ENCODE measurements at places on chromosomes 3 and 15. TPM values are rescaled to one million over a fixed set of nuclear protein-coding genes. Genes with fewer than 3 reads are reported as not detected.

GPR156 gene
- 0.51 TPM for total RNA-seq

GRCh38 chr15:25372298-25372697 is 66.5 kb downstream of the UBE3A start:
- no peak for DNase-seq

GRCh38 chr3:89954137-89954536 is 846.7 kb downstream of the EPHA3 start:
- DNase-seq: no peak

DNA sequence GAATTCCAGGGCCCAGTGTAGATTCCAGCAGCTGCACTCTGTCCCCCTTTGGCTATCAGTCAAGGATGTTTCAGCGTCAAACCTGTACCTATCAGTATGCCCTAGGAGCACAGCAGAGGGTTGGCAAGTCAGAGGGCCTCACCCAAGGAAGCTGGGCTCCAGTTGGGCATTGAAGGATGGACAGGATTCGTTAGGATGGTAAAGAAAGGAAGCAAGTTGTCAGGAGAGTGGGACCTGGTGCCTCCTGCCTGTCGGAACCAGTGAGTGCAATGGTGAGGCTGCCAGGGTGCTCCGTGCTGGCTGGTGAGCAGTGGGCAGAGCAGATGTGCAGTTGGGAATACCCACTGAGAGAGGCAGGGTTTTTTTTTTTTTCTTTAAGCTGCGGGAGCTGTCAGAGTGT is 157.2 kb downstream of the CHDH start:
- DNase-seq: no peak

CRABP1 gene
- not detected for total RNA-seq

DNA sequence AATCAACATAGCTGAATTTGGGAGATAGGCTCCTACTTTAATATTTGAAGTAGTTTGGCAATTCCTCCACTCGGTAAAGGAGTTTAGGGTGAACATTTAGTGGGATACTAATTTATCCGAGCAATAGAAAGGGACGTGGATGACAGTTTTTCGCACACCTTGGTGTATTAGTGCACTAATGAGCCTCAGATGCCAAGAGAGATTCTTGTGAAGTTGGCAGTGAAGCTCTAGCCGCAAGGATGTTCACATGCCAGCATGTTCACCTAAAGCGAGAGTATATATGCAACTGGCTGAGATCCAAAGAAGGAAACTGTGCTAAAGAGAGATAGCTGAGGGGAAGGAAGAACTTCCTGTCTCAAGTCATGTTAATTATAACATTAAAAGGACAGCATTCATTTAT is 58.5 kb downstream of the TGFBR2 start:
- DNase-seq: no peak

AGBL1 gene
- not detected for total RNA-seq

DNA sequence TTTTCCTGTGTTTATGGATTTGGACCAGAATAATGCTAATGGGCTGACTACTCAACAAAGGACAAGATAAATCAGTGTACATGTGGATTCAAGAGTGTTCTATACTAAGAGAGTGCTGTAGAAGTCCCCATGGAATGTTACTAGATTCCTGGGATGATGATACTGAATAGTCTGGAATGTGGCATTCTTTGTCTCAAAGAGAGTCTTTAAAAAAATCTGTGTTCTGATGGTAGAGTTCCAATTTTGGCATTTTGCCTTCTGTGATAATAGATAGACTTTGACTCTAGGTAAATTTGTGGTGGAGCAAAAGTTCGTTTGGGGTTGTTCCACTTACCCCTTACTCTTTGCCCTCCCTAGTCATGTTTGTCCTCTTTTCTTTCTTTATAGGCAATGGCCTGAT is 43.7 kb downstream of the NMD3 start:
- no peak for DNase-seq

SERPINI1 gene
- 5.4 TPM for total RNA-seq

SCAMP5 gene
- total RNA-seq: 19.5 TPM

DNA sequence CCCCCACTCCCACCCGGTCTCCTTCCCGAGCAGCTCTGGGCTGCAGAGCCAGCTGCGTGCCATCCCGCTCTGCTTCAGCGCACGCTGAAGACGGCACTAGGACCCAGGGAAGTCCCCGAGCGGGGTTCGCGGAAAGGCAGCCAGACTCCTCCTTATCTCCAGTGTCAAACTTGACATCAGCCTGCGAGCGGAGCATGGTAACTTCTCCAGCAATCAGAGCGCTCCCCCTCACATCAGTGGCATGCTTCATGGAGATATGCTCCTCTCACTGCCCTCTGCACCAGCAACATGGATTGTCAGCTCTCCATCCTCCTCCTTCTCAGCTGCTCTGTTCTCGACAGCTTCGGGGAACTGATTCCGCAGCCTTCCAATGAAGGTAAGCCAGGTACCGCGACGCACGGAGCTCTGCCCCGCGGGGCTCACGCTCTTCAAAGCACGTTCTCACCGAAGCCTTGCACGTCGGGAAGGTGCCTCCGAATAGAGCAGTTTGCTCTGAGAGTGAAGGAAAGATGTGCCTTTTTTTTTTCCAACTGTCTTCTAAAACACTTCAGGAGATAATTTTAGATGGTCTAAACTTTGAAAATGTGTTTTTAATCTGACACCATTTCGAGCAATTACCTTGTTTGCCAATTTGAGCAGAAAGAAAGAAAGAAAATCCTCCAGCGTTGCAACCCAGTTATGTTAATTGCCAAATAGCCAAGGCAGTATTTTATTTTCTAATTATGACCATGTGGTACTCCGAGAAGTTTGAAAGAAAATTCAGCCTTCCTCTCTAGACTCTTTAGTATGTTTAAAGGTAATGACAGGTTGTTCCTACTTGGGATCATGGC is at the start of gene EPHA3:
TSS of gene EPHA3 (plus strand) at position 161 of the 830 bp plus-strand sequence. CDS start at position 289, 128 bp downstream.
- DNase-seq: no peak

- DNase-seq: no peak
These were observed 119.1 kb downstream of the RASA2 start for GRCh38 chr3:141605883-141606282.

DNA sequence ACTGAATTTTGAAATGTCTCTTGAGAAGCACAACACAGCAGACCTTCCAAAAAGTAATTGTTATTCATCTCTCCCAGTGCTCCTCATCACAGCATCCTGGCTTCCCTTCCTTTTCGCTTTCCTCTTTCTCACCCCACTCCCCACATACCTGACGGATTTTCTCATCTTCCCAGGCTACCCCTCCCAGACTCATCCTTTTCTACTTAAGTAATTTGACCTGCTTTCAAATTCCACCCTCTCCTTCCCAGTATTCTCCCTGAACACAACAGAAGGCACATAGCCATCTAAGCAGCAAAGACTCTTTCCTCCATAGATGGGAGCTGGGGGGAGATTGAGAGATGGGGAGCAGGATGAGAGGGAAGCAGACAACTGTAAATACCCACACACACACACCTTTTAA is 187.1 kb upstream of the STT3B start:
- no peak for DNase-seq

ADAMTS9 gene
- 92.7 TPM for total RNA-seq

EHHADH gene
- 9.3 TPM for total RNA-seq

- DNase-seq: no peak
These were observed 14.6 kb downstream of the SIN3A start for GRCh38 chr15:75436881-75437280.

MTHFS gene
- total RNA-seq: 12.5 TPM

- DNase-seq: no peak
These were observed 56.4 kb downstream of the ZNF621 start for GRCh38 chr3:40581166-40581565.

ANP32A gene
- 99.5 TPM for total RNA-seq

DNA sequence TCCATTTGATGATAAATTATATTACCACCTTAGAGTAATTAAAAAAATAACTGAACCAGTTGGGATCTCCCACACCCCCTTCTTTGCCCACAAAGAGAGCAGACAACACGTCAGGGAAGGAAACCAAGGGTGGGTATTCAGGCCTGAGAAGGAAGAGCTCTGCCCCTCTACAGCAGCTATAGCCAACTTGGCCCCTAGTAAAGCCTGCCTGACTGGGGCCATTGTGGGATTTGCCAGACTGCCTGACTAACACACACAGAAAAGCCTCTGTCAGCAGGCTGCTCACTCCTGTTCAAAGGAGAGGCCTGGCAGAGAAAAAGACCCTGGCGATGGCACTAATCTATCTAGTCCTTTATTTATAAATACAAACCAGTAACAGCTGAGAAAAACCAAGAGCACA is 41.4 kb downstream of the ATP8B4 start:
- no peak for DNase-seq

GRCh38 chr15:75577401-75578172 is 1.5 kb downstream of the PTPN9 start:
- DNase-seq: no peak

ZNF80 gene
- not detected for total RNA-seq

- no peak for DNase-seq
These were observed 45.3 kb downstream of the DGKG start for GRCh38 chr3:186316666-186317260.

RYK gene
- 60.5 TPM for total RNA-seq

GRCh38 chr3:97613139-97613538 is 151.4 kb upstream of the ARL6 start:
- DNase-seq: no peak

APH1B gene
- total RNA-seq: 3.9 TPM

LRTM1 gene
- not detected for total RNA-seq

SELENOS gene
- total RNA-seq: 47.7 TPM

GRCh38 chr3:50317300-50317699 is 5.2 kb downstream of the HYAL2 start:
- DNase-seq: no peak

GRCh38 chr3:37086918-37087317 is 87.5 kb downstream of the LRRFIP2 start:
- no peak for DNase-seq

GRCh38 chr3:124797426-124797945 is 67.2 kb downstream of the UMPS start:
- DNase-seq: no peak
